ENCODE measurements at places on chromosomes 16 and 17. TPM values are rescaled to one million over a fixed set of nuclear protein-coding genes. Genes with fewer than 3 reads are reported as not detected.

USP43 gene
- 0.39 TPM for total RNA-seq

GRCh38 chr16:87015021-87015420 is 302.2 kb downstream of the C16orf95 start:
- DNase-seq, result no peak

DNA sequence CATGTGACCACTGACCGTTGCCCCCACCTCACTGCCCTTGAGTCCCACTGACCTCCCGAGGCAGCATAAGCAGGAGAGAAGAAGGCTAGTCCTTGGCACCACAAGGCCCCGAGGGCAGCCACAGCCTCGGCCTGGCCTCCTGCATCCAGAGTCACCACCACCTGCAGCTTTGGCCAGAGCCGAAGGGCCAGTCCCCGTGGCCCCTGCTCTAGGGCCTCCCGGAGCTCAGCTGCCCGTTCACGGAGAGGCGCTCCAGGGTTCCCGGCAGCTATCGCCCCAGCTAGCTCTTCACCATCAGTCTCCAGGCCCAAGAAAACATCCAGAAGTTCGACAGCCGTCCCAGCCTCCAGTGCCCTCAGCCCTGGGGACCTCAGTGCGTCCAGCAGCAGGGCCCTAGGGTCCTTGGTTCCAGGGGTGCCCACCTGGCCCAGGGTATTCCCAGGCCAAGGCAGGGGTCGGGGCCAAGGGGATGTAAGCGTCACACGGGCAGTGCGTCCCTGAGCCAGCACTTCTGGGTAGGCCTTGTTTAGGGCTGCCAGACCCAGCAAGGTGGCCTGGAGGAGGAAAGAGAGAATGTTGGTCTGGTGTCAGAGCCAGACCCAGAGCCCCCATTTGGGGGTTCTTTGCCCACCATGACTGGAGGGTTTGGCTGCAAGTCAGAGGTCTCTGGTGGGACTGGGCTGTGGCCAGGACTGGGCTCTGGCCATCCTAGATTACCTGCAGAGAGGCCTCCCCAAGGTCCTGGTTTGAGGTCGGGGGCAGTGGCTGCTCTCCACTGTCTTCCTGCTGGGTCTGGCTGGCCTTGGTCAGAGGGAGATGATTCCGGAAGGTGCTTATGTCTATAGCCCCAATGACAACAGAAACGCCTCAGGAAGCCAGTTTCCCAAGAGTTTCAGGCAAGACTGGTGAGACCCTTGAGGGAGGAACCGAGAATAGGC is 1.8 kb downstream of the GHDC start:
- no peak for DNase-seq

DNA sequence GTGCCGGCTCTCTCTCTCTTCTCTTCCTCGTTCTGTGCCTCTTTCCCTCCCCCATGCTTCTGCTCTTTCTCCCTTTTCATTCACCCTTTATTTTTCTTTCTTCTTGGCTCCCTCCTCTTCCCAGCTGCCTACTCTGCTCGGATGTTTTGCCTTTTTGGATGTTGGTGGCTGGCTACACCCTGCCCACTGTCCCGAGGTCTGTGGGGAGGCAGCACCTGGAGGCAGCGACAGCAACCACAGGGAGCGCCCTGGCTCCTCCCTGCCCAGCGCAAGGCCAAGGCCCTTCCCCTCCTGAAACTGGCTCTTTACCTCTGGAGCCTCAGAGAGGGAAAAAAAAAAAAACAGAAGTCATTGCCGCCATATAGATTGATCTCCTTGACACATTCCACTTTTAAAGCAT is 20.0 kb downstream of the CLUAP1 start:
- no peak for DNase-seq

- no peak for DNase-seq
Observed at GRCh38 chr17:32269377-32269776, 3.7 kb downstream of the RHBDL3 start.

SLC6A4 gene
- not detected for total RNA-seq

DNA sequence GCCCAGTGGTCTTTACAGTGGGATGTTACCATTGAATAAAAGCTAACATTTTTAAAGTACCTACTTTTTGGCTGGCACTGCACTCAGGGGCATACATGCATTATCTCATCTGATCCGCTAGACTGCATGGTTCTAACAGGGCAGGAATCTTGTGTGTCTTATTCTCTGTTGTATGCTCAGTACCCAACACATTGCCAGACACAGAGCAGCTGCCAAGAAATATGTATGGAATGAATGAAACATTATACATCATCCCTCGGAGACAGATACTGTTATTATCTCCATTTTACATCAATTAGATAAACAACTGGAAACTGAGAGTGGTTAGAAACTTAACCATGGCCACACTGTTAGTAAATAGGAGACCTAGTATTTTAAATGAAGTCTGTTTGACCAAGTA is 74.1 kb upstream of the CDH11 start:
- DNase-seq, result no peak

- DNase-seq, result peak; percentile 74
Observed at GRCh38 chr17:82300707-82301270, 16.6 kb downstream of the CD7 start.

- DNase-seq, result no peak
Observed at GRCh38 chr17:36999471-36999870, 50.7 kb downstream of the AATF start.

ATP2C2 gene
- total RNA-seq, result not detected

CSH2 gene
- not detected for total RNA-seq

All from activated naive CD8-positive, alpha-beta T cell treated with anti-CD3 and anti-CD28 coated beads for 36 hours (primary cell).